ENCODE measurements at places on chromosomes 3 and 15.

GRCh38 chr3:126415661-126416591, 21.2 kb downstream of the CFAP100 start:
- no peak for DNase-seq

GRCh38 chr15:92449476-92449875, 55.8 kb downstream of the ST8SIA2 start:
- DNase-seq, result no peak

DNA sequence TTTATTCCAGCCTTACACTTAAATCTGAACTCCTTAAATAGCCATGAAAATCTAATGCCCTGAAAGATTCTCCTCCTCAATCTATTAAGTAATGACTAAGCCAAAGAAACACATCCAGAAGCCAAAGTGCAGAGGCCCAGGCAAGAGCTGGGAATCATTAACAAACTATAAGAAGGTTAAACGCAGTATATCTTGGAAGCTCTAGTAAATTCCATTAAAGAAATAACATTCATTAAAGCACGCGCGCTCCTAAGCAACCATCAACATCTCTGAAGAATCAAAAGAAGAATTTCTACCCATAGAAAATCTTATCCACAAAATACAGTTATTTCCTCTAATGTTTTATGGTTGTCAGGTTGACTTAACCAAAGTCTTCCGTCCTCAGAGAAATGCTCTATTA, 29.5 kb downstream of the MB21D2 start:
- DNase-seq, result no peak

DNA sequence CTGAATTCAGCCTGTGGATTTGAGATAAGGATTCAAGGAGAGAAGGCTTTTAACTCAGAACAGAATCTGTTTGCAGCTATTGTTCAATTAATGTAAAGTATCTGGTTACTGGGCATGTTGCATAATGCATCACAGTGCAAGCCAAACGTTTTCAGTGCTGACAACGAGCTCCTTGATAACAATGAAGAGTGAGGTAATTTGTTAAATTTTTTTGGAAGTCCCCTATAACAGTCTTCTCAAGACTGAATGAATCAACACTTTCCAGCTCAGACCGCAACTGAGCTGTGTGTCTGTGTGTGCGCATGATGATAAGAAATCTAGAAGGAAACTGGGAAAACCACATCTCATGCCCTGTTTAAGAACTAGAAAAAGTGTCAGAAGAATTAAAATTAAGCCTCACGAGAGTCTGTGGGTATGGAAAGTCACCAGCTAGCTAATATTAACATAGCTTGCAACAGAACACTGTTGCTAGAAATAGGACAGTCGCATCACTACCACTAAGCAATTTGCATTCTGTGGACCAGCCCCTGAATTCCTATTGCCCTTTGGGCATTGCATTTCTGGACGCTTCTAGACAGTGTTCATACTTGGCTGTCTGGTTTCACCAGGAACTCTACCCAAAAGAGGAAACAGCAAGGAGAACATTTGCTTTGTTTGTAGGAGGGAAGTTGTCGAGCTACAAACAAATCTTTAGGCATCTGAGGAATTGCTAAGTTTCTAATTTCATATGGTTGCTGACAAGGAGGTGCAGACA, 43.7 kb upstream of the ATP2C1 start:
- no peak for DNase-seq

DNA sequence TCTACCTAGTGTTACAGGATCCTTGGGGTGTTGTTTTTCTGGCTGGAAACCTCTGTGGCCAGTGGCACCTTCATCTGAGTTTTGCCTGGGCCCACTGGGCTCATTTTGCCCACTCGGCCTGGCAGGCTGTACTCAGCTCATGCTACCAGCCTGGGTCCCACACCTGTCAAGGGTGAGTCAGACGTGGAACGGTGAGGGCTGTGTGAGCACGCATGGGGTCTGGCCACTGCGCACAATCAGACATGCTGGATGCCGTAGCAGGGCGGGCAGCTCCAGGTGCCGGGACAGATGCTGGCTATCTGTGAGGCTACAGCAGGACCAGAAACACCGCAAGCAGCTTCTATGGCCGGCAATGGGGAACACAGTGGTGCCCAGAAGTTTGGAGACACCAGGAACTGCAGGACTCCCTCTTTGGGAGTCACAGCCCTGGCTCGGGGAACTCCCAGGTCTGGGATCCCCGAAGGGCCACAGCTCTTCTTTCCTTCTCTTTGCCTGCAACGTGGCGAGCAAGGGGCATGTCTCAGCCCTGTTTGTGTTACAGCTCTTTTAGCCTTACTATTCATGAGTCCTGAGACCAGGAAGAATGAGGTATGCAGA, 35.9 kb upstream of the DNAJC13 start:
- no peak for DNase-seq
